ENCODE measurements at places on chromosomes 11 and 22.
A peak's percentile ranks its signal among the peaks of the same experiment; 100 is the strongest.

GRCh38 chr11:33879375-33879774 lies 12.5 kb downstream of the LMO2 start:
- no peak for DNase-seq

GRCh38 chr22:45804986-45805325 lies 133.3 kb downstream of the ATXN10 start:
- DNase-seq = no peak

GRCh38 chr11:77981346-77981947 lies 13.0 kb downstream of the INTS4 start:
- DNase-seq = peak; percentile 10

DNA sequence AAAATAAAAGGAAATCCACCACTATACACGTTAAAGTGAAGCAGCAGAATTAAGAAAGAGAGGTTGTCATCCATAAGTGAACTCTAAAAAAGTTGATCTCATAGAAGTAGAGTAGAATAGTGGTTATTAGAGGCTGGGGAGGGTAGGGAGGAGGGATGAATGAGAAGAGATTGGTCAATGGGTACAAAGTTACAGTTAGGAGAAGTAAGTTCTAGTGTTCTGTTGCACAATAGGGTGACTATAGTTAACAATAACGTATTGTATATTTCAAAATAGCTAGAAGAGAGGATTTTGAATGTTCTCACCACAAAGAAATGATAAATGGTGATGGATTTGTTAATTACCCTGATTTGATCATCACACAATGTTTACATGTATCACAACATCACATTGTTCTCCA lies 72.0 kb downstream of the CD82 start:
- no peak for DNase-seq

GRCh38 chr11:17036666-17037658 lies 22.7 kb upstream of the PLEKHA7 start:
- no peak for DNase-seq

DNA sequence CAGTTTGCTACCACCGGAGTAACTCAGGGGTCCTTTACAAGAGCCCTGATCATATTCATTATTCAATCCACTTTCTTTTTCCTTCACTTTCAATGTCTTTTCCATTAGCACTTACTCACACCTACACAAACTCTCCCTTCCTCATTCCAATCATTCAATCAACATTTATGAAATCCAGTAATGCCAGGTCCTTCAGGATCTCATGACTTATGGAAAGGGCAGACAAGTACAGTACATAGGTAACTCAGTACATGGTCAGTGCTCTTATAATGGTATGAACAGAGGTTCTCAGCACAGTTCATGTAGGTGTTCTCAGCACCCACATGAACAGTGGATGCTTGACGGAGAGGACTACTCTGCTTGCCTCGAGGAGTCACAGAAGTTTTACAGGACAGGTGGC lies 106.6 kb downstream of the USP35 start:
- no peak for DNase-seq

- no peak for DNase-seq
These were observed 6.9 kb downstream of the FGF19 start for GRCh38 chr11:69696749-69697468.

GRCh38 chr11:26227301-26227746 lies 104.6 kb upstream of the ANO3 start:
- DNase-seq = no peak

- DNase-seq = no peak
These were observed 29.5 kb downstream of the C2CD3 start for GRCh38 chr11:74141241-74141695.

- no peak for DNase-seq
These were observed 49.7 kb downstream of the RTL6 start for GRCh38 chr22:44448271-44448830.

GRCh38 chr11:36238036-36238631 lies 51.1 kb downstream of the COMMD9 start:
- DNase-seq = no peak

DNA sequence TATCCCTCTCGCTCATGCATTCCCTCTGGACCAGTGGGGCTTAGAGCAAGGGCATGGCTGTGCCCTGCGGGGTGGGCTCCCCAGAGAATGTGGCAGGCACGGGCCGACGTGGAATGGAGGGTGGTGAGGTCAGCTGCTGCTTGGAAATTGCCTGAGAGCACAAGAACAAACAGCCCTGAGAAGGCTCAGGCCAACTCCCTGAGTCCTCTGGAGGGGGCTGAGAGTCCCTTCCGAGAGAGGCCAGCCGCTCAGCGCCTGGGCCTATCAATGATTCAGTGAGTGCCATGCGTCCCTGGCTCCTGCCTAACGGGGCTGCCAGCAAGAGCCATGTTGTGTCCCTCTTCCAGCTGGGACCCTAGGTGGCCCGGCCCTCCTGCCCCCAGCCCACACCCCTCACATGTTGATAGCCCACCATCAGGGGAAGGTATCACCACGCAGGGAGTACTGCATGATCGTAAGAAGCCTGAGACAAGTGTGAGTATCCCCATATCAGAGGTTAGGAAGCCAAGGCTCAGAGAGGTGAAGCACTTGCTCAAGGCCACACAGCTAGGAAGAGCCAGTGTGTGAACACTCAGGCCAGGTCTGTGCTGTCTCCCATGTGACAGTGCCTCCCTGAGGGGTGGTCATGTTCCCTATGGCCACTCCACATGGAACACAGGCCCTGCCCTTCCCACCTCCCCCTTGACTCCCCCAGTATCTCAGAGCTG lies 55.8 kb downstream of the NECTIN1 start:
- no peak for DNase-seq

DNA sequence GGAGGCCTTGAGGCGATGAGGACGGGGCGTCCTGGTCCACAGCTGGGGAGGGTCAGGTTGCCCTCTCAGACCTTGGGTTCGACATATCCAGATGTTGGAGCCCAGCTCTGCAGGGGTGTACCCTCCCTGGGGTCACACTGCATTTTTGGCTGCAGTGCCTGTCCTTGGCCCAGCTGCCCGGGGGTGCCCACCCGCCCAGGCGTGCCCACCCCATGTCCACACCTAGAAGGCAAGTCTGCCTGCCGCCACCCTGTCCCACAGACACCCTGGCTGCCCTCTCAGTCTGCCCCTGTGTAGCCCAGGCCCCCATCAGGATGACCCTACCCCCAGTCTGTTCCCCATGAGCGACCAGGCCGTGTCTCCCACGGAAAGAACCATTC lies 3.0 kb downstream of the LSP1 start:
- no peak for DNase-seq

- DNase-seq = no peak
These were observed 131.9 kb downstream of the TEAD1 start for GRCh38 chr11:12806113-12806512.

GRCh38 chr11:17887779-17888178 lies 125.1 kb downstream of the SERGEF start:
- no peak for DNase-seq

DNA sequence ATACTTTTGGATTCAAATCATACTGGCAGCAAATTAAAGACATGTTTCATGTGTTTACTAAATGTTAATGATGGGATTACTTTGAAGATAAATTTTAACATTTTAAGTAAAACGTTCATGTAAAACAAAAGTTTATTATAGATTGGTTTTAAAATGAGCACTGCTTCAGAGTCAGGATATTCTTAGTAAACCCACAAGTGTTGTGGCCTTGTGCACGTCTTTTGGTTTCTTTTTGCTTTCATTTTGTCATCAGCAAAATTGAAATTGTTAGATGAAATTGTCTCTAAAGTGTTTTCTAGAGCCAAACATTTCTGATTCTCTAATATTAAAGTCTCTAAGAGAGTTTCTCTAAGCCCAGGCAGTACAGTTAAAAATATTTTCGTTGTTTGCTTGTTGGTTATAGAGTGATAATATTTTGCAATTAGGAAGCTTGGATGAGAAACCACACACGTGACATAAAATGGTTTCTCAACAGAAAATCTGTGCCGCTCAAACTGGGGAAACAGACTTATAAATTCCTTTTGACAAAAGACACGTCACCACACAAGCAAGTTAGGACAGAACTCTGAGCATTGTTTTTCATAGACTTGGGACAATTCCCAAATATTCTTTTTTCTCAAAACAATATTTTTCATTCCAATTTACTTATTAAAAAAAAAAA lies 164.4 kb downstream of the TEAD1 start:
- DNase-seq = no peak

GRCh38 chr11:128726458-128727139 lies 32.7 kb downstream of the FLI1 start:
- peak; percentile 23 for DNase-seq

DNA sequence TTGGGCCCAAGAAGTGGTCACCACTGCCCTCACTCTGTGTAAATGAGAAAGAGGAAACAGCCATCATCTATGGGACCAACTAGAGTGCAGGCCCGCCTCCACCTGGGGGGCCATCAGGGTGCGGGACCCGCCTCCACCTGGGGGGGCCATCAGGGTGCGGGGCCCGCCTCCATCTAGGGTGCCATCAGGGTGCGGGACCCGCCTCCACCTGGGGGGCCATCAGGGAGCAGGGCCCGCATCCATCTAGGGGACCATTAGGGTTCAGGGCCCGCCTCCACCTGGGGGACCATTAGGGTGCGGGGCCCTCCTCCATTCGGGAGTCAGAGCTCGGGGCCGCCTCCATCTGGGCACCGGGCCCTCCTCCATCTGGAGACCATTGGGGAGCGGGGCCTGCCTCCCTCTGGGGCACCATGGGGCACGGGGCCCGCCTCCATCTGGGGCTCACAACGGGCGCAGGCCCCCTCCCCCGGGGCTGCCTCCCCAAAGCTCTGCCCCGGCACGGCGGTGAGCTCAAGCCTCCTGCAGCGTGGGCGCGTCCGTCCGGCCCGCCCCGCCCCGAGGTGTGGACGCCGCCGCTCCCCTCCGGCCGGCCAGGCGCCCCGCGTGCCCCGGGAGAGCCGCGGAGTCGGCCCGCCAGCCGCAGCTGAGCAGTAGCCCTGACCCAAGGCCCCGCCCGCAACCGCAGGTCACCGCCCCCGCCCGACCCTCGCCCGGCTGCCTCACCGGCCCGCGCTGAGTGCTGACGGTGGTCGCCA lies 512 bp downstream of the TOLLIP start:
- no peak for DNase-seq

DNA sequence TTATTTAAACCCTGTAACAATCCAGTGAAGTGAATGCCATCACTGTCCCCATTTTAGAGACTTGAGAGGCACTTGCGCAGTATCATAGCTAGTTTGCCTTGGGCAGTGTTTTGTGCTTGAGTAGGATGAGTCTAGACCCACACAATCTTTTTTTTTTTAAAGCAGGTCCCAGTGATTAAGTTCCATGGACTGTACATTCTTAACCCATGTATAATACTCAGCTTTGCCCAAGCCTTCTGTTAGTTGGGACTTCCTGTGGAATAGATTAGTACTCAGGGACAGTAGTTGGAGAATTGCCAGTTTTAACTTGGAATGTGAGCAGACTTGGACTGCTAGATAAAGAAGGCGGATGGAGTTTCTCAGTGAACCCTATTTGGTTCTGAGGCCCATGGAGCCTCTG lies 108.6 kb upstream of the RASSF10 start:
- DNase-seq = no peak

- no peak for DNase-seq
These were observed 37.6 kb upstream of the MTNR1B start for GRCh38 chr11:92931746-92932422.

- DNase-seq = peak; percentile 67
These were observed 92.8 kb upstream of the OR9G4 start for GRCh38 chr11:56841210-56841810.

DNA sequence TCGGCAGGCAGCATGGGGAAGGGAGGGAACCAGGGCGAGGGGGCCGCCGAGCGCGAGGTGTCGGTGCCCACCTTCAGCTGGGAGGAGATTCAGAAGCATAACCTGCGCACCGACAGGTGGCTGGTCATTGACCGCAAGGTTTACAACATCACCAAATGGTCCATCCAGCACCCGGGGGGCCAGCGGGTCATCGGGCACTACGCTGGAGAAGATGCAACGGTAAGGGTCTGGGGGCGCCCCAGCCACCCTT lies 204 bp downstream of the FADS2 start:
- no peak for DNase-seq

DNA sequence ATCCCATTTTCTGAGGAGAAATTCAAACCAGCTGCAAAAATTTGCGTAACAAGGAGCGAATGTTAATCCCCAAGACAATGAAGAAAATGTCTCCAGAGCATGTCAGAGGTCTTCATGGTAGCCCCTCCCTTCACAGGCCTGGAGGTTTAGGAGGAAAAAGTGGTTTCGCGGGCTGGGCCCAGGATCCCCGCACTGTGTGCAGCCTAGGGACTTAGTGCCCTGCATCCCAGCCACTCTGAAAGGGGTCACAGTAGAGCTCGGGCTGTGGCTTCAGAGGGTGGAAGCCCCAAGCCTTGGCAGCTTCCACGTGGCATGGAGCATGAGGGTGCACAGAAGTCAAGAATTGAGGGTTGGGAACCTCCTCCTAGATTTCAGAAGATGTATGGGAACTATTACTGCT lies 87.4 kb downstream of the BRD1 start:
- DNase-seq = no peak

DNA sequence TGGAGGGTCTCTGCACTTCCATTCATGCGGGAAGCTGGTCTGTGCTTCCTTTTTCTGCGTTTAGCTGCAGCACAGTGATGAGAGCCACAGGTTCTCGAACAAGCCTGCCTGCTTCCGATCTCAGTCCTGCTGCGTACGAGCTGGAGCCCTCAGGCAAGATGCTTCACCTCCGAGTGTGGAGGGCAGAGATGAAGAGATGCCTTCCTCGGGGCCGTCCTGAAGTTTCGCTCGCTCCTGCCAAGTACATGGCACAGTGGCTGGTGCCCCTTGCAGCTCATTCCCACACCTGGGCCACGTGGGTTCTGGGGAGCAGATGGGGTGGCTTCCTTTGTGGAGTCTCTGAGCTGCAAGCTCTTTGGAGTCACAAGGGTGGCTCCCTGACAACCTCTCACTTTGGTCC lies 19.5 kb upstream of the TESMIN start:
- DNase-seq = no peak

DNA sequence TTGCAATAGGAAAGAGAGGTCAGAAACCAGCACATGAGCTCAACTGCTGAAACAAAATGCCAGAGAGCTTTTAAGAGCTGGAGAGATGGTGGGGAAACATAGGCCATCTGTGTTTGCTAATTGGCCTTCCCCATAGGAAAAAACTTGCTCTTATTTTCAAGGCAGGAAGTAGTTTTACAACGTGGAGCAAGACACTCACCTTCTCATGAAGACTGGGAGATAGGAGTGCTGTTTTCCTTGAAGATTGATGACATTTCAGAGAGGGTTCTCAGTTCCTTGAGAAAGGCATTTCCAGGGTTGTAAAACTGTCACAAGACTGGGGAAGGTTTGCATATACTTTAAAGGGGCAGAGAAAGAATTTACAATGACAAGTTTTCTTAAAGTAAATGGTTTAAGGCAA lies 586.3 kb upstream of the RAG2 start:
- DNase-seq = no peak
